CD4-positive, alpha-beta T cell treated with Interleukin-17A for 1 hour (primary cell): ENCODE measurements at places on chromosomes 1 and 21.

DNA sequence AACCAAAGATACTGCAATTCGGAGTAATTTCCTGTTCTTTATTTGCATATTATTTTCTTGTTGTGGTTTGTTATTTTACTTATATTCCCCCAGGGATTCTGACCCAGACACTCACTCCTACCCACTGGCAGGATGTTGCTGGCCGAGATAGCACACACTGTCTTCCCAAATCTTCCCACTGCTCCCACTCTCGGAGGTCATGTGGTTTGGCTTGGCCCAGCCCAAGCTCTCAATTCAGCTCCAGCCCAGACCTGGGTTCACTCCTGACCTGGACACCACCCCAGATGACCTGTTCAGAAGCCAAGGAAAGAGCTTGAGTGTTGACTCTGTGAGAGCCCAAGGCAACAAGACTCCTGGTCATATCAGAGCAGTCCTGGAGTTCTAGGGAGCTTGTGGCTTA, 1.2 kb upstream of the FAM43B start:
- DNase-seq, result no peak

GRCh38 chr1:59015708-59016107, 231.9 kb upstream of the JUN start:
- no peak for DNase-seq

DNA sequence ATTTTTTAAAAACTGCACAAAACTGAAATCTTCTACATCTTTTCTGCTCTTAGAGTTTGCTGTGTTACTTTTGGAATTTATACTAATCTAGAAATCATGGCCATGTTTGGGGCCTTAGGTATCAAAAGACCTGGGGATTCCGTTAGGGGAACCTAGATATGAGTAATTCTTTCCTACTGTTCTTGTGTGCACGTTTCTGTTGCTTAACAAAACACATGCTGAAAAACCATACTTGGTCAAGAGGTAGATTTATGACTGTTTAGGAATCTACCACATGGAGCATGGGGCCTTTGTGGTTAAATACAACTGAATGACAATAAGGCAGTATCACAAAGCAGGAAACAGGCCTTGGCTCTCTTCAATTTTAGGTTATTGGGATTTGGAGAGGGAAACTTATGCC, 291.9 kb upstream of the USP25 start:
- DNase-seq, result no peak

DNA sequence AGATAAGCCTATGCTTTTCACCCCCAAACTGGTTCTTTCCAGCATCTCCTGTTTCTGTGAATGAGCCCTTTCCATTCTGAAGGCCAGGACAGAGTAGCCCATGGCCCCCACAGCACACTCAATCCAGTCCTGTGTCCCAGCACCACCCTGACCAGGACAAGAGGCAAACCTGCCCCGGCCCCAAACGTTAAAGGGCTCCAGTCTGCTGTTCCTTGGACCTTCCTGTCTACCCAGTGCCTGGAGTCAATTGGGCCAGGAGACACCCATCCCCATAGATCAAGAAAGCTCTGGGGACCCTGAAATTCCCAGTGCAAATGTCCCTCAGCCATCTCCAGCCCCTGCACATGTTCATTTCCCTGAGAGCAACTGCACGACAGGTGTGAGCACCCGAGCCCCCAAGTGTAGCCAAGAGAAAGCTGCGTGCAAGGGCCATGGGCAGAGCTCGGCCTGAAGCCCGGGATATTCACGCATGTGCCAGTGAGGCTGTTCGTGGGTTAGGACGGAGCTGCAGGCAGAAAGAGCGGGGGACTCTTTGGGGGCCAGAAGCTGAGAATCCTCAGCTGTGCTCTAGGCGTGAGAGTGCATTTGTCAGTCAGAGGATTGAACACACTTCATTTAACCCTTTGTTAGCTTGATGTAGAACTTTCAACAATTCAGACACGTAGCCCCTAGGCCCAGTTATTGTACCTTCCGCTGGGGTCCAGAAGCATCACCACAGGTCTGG, 4.2 kb upstream of the RIPK4 start:
- no peak for DNase-seq

- no peak for DNase-seq
Observed at GRCh38 chr1:200215350-200215749, 187.8 kb downstream of the NR5A2 start.

- DNase-seq, result no peak
Observed at GRCh38 chr1:56490619-56491018, 88.7 kb downstream of the PLPP3 start.

DNA sequence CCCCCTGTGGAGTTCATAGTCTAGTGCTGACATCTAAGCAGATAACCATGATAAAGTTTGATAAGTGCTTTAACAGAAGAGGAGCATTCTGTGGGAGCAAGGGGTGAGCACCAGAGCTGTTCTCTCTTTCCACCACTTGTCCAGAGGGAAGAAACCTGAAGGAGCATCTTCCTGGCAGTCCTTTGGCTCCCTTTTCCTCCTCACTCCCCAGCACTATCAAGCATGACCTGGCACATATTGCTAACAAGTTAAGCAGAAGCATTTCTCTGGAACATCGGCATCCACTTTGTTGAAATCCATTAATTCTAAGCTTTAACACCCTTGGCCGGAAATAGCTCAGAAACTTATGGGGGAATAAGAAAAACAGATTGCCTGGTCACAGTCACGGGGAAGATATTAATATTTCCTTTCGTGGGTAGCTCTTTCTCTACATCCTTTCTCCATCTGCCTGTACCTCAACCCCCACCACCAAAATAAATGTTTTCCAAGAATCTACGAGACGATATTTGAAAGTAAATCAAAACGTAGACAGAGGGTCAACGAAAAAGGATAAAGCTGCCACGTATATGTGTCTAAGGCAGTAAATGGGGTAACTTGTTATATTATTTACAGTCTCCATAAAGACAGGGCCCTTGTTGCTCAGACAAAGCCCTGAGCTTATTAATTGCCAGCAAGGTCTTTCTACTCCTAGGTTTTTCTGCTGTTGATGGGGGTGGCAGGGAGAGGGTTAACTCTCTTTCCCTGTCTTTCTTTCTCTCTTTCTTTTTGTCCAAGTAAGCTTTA, 351.4 kb downstream of the NUF2 start:
- DNase-seq, result no peak

DNA sequence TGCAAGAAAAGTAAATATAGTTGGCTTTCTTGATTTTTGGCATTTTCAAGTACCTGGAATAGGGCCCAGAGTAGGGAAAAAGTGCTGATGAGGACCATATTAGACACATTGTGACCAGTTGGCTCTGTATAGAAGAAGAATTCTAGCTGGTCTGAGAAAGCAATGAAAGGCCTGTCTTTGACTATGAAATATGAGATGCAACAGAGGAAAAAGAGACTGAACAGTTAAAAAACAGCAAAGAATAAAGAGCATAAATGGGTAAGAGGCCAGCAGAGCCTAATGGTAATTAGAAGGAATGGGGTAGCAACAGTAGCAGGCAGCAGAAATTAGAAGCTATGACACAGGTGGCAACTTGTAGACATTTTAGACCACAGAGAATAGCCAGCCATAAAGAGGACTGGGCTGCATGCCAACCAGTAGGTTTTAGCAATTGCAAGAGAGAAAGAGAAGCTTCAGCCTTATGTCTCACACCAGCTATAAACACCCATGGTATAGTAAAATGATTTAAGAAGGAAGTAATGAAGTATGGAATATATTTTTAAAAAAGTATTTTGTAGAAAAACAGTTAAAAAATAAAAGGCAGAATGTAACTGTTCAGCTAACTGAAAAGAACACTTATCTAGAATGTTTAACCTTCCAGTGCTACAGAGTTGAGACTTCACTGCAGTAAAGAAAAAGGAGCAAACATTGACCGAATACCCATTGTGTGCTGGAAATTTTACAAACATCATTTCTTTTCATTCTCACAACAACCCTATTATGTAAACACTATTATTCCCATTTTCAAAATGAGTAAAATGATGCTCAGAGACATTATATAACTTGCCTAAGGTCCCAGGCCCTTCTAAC, 114.1 kb downstream of the LHX4 start:
- DNase-seq, result no peak

DNA sequence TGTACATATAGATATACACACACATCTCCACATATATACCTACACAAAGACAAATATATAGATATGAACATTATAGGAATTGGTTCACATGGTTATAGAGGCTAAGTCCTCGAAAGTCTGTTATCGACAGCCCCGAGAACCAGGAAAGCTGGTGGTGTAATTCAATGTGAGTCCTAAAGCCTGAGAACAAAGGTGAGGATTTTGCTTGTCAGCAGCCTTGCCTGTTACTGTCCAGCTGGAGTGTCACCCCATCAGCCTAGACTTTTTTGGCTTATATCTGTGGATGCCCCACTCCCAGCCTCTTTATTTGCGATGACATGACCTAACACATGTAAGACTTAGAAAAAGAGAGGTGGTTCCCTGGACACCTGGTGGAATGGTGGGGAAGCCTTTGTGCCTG, 97.0 kb downstream of the GIPC2 start:
- DNase-seq, result no peak

DNA sequence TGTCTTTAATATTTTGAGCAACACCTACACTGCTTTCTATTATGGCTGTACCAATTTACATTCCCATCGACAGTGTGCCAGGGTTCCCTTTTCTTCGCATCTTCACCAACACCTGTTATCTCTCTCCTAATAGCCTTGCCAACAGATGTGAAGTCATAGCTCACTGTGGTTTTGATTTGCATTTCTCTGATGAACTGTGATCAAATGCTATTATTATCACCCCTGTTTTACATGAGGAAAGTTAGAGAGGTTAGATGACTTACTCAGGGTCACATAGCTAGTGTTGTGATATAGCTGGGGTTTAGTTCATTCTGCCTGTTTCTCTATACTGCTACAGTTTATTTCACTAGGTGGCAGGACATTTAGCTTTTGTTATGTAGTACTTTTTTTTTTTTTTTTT, 204.1 kb downstream of the FMN2 start:
- no peak for DNase-seq

DNA sequence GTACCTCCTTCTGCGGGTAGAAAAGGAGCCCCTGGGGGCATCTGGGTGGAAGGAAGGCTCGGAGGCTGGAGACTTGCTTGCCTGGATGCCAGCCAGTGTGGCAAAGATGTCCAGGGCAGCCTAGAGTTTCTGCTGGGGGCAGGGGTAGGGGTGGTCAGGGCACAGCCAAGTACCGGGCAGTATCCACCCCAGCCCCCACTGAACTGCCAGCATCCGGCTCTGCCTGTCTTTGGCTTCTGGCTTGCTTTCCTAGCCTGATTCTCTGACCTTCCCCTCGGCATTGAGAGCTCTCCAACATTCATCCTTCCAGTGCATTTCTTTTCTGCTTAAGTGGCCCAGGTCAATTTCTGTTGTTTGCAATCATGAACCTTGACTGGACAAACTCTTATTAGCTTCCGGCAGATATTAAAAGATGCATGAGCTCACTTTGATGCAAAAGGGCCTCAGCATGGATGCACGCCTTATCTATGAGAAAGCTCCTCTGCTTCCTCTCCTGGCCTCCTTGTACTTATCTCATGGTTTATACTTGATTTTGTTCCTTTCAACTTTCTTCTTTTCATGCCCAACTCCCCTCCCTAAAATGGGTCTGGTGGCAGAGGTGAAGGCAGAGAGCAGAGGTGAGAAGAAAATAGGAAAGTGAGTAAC, 116.9 kb downstream of the HLCS start:
- DNase-seq, result no peak

- no peak for DNase-seq
Observed at GRCh38 chr21:28754127-28754611, 238.5 kb downstream of the LTN1 start.
